Putamen (tissue), 1 donor: ENCODE measurements at places on chromosomes 5 and 9.

DNA sequence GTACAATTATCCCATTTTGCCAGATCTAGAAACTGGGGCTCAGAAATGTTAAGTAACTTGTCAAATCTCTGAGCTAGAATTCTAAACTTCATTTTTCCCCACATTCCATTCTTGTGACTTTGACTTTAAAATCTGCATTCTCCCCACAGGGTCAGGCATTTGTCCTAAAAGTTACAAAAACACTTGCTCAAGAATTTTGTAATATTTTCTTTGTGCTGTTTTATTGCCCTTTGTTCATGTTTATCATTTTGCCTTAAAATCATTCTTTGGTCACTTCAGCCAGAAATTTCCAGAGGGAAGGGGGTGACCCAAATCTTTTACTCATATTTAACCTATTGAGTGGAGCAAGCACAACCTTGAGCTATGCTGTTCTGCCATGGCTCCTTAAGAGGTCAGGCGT is 120.1 kb upstream of the CCL21 start:
- no peak for DNase-seq

DNA sequence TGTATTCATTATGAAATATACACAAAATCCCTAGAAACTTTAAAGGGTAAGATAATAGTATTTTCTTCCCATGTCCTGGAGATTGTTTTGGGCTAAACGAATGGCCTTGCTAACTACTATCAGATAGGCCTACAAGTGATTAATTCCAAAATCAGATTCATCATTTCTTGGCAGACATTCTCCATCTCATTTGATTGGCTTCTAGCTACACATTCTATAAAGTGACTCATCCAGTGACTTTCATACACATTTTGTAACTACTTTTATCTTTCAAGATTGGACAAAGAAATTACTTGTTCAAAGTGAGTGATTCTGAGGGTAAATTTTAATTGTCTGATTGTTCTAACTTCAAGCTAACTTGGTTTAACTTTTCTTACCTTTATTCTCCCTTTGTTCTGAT is 93.3 kb downstream of the RAPGEF6 start:
- DNase-seq = no peak

- DNase-seq = no peak
Observed at GRCh38 chr5:24621792-24622191, 23.0 kb downstream of the CDH10 start.

- no peak for DNase-seq
Observed at GRCh38 chr5:156913719-156914370, 49.2 kb downstream of the TIMD4 start.

DNA sequence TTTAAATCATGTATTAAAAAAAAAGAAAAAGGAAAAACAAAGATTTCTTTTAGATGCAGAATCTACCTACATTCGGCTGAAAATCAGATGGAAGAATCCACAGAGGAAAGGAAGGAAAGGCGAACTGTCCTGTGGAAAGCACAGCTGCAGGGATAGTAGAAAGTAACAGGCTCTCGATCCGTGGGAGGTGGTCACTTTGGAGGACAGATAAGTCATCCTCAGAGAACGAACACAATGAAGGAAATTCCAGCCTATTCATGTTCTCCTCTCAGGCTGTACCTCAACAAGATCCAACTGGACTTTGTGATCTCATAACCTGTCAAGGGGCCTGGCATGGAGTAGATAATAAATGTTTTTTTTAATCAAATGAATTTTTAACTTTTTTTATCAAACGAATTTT is 72.8 kb downstream of the NR6A1 start:
- no peak for DNase-seq

GRCh38 chr5:9440517-9440916 is 105.4 kb downstream of the SEMA5A start:
- no peak for DNase-seq

- DNase-seq = no peak
Observed at GRCh38 chr9:130857864-130858738, 23.0 kb downstream of the ABL1 start.

GRCh38 chr9:123687246-123687751 is 242.6 kb downstream of the DENND1A start:
- no peak for DNase-seq

DNA sequence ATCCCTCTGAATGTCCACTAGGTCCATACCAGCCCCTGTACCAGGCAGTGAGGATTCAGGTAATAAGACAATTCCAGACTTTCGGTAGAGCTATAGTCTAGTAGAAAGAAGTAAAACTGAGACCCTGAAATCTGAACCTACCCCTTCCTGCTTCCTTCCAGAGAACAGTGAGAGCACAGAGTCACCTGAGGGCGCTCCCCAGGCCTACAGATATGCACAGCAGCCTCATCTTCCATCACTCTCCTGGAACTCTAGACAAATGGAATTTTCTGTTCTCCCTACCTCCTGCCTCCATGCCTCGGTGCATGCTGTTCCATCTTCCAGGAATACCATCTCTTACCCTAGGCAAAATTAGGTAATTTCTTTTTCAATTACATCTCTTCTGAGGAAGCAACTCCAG is 3.1 kb upstream of the GNA14 start:
- no peak for DNase-seq

DNA sequence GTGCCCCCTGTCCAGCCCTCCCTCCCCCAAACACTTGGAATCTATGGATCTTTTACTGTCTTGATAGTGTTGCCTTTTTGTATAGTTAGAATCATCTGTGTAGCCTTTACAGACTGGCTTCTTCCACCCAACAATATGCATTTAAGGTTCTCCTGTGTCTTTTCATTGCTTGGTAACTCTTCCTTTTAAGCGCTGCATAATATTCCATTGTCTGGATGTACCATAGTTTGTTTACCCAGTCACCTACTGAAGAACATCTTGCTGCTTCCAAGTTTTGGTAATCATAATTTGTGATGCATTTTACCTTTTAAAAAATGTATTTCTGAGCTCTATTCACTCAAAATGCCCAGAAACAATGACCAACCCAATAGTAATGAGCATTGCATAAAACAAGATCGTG is 17.7 kb upstream of the LMX1B start:
- no peak for DNase-seq

- DNase-seq = no peak
Observed at GRCh38 chr9:6641561-6641960, 4.0 kb downstream of the GLDC start.

DNA sequence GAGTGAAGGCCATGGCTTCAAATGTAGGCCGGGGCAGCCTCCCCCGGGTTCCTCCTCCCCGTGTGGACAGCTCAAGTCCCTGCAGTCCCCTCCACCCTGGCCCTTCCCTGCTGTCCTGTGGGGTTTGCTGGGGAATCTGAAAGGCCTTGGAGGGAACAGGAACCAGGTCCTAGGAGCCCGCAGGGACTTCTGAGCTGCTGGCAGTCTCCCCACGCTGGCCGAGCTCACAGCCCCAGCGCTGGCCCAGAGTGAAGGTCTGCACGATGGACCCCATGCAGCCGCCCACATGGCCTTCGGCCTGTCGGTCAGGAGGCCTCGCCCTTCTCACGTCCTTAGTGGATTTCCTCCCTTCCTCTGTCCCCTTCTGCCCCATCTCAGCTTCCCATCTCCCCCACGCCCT is 25.7 kb upstream of the NOTCH1 start:
- DNase-seq = no peak

DNA sequence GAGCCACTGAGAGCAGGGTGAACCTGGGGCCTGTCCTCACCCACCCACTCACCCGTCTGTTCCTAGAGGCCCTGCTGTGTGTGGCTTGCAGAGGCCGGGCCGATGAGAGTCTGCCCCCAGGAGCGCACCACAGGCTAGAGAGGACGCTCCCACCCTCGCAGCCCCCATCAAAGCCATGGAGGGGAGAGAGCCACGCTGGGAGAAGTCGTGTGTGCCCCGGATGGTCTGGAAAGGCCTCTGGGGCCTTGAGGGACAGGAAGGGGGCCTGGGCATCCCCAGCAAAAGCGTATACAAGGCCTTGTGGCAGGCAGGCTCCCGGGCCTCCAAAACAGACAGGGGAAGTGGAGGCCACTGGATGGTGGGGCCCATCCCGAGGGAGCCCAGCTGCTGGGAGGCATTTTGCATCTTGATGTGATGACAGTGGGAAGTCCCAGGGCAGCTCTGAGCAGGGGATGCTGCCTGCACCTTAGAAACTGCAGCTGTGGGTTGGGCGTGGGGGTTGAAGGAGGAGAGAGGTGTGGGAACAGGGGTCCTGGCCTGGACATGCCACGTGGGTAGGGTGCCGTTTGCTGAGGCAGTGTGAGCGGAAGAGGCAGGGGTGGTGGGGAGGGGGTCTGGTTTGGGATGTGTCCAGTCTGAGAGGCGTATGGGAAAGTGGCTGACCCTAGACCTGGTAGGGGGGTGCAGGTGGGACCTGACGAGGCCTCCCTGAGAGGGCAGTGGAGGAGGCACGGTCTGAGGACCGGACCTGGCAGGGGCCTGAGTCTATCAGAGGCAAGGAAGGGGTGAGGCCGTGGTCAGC is 43.0 kb upstream of the NOTCH1 start:
- no peak for DNase-seq

GRCh38 chr9:77375956-77376532 is 198.7 kb downstream of the VPS13A start:
- DNase-seq = no peak

DNA sequence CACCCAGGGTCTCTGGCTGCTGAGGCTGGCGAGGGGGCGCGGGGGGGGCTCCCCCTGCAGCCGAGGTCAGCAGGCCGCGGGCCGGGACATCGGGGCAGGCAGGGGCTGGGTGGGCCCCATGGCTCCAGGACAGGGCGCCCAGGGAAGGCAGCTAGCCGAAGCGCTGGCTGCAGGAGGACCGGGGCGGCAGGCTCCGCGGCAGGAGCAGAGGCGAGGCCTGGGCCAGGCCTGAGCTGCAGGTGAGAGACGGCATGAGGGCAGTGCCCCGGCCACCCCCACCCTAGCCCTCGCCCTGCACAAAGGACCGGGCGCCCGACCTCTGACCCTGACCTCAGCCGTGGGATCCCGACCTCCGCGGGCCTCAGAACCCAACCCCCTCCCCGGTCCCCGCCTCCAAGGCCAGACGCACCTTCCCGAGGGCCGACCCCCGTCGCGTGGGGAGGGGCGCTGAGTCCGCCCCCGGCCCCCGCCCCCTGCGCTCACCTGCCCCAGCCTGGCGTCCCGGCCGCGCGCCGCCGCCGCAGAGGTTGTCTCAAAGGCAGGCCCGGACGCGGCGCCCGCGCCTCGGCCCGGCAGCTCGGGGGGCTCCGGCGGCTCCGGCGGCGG is 431 bp downstream of the RNF208 start:
- no peak for DNase-seq

GRCh38 chr9:95508242-95508967 is 8.4 kb downstream of the PTCH1 start:
- no peak for DNase-seq

DNA sequence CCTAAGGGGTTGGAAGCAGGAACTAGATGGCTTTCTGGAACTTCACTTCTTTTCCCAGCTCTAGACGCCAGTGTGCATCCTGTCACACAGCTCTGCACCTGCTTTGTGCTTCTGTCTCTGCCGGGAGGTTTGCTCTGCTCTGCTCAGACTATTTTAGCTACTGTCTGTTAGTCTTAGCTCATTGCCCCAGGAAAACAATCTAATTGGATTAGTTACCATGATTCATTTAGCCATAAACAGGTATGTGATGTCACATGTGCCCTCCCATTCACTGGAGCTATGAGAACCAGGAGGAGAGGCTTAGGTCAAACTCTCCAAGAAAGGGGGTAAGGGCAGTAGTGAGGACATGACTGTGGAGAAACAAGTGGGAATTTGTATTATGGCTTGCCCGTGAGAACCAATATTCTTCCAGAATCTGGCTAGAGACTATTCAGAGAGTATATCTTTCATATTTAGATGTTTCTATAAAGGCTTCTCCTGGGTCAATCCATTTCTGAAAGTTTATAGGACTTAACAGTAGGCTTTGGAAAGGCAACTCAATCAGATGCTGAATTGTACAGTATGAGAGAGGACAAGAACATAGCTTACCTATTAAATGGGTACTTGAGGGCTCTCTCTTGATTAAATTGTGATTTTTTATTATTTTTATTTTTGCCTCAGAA is 22.4 kb upstream of the NREP start:
- DNase-seq = no peak

DNA sequence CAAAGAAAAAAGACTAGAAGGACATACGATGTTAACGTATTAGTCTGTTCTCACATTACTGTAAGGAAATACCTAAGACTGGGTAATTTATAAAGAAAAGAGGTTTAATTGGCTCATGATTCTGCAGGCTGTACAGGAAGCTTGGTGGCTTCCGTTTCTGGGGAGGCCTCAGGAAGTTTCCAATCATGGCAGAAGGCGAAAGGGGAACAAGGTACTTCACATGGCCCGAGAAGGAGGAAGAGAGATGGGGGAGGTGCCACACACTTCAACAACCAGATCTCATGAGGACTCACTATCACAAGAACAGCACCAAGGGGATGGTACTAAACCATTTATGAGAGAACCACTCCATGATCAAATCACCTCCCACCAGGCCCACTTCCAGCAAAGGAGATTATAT is 110.1 kb downstream of the CARTPT start:
- no peak for DNase-seq

GRCh38 chr9:98007251-98007928 is 24.2 kb downstream of the ANP32B start:
- no peak for DNase-seq

GRCh38 chr9:92645041-92645440 is 24.9 kb downstream of the IPPK start:
- no peak for DNase-seq

GRCh38 chr5:54756301-54756700 is 229.1 kb downstream of the ESM1 start:
- DNase-seq = no peak

GRCh38 chr5:148968311-148968710 is 94.6 kb downstream of the SH3TC2 start:
- no peak for DNase-seq
